ENCODE measurements at places on chromosomes 7 and 10. TPM values are rescaled to one million over a fixed set of nuclear protein-coding genes. Genes with fewer than 3 reads are reported as not detected.

ADAMTS14 gene
- 0.09 TPM for total RNA-seq

ANKMY2 gene
- 14.2 TPM for total RNA-seq

PLXDC2 gene
- total RNA-seq = 0.06 TPM

FAM237B gene
- total RNA-seq = not detected

CCL26 gene
- 7.8 TPM for total RNA-seq

MYL10 gene
- total RNA-seq = not detected

TSPAN12 gene
- total RNA-seq = 0.49 TPM

FRAT1 gene
- 1.8 TPM for total RNA-seq

SPDYE6 gene
- not detected for total RNA-seq

LIPJ gene
- total RNA-seq = not detected

CHN2 gene
- total RNA-seq = not detected

Data from A549 treated with DMSO at 1 μM for 4 hours (cell line).